Hindlimb muscle (tissue), 1 donor: ENCODE measurements at places on chromosomes 6 and 20. TPM values are rescaled to one million over a fixed set of nuclear protein-coding genes. Genes with fewer than 3 reads are reported as not detected.

- DNase-seq, result no peak
These were observed 233.1 kb downstream of the BCAS1 start for GRCh38 chr20:53837126-53837826.

- no peak for DNase-seq
These were observed 32.5 kb upstream of the PIM1 start for GRCh38 chr6:37137201-37138090.

DNA sequence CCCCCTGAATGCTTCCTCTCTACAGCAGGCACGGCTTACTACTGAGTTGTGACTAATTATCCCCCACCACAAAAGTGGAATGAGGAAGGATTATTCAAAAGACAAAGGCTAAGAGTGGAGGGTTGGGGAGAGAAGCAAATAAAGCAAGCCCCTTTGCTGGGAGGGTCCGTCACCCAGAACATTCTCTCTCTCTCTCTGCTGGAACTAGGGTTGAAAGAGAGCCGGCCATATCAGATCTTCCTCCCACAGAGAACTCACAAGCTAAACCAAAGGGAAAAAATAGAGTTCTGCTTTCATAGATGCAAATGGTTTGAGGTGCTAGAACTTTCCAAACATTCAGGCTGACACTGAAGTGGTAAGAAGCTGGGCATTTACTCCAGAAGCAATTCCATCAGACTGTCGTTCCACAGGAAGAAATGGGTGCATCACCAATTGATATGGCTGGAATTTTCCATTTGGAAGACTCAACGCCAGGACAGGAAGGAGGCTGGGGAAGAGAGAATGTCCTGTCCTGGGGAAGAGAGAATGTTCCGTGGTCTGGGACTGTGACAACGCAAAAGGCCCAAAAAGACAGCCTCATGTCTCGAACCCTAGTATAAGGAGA lies 7.9 kb downstream of the ZMYND8 start:
- DNase-seq, result no peak

SYNDIG1 gene
- 4.1 TPM for polyA plus RNA-seq

DNA sequence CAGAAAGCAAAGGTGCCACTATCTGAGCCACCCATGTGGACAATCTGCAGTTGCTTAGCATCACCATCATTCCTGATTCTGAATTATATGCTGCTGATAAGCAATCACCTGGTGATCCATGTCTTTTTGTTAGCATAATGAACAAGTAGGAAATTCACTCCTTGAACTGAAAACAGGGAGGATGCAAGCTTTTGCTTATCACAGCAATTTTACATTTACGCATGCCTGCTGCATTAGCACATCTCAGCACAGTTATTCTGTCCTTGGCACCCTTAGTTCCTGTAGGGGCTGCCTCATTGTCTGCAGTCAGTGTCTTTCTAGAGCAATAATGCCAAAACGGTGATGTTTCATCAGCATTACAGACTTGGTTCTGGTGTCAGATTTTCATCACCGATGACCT lies 162.6 kb downstream of the KIF16B start:
- no peak for DNase-seq

LIME1 gene
- polyA plus RNA-seq, result 6.2 TPM

GRM1 gene
- 0.10 TPM for polyA plus RNA-seq

NNAT gene
- polyA plus RNA-seq, result 824 TPM

GRCh38 chr6:14547284-14547998 lies 429.9 kb downstream of the CD83 start:
- no peak for DNase-seq

DNA sequence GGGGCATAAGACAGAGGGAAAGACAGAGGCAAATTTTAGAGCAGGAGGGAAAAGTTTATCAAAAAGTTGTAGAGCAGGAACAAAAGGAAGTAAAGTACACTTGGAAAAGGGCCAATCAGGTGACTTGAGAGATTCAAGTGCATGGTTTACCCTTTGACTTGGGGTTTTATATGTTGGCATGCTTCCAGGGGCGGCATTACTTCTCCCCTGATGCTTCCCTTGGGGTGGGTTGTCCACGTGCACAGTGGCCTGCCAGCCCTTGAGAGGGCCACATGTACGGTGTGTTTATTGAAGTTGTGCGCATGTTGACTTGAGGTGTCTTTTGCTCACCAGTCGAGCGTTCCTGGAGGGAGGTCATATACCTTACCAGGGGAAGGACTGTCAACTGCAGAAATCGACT lies 259.5 kb upstream of the JARID2 start:
- no peak for DNase-seq

DNA sequence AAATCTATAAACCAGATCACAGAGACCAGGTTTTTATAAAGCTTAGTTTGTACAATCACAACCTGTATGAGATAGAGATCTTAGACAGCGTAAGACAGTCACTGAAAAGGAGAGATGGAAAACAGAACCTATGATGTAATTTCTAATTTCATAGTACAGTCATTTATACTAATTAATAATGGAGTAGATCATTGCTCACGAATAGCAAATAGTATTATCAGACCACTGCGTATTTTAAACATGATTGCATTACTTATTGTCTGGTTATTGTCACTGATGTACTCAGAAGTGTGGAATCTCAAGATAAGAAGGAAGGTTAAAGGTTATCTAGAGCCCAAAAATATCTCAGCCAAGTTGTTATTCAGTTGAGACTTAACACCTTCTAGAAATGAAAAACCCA lies 115.6 kb downstream of the KHDC1L start:
- DNase-seq, result no peak

DNA sequence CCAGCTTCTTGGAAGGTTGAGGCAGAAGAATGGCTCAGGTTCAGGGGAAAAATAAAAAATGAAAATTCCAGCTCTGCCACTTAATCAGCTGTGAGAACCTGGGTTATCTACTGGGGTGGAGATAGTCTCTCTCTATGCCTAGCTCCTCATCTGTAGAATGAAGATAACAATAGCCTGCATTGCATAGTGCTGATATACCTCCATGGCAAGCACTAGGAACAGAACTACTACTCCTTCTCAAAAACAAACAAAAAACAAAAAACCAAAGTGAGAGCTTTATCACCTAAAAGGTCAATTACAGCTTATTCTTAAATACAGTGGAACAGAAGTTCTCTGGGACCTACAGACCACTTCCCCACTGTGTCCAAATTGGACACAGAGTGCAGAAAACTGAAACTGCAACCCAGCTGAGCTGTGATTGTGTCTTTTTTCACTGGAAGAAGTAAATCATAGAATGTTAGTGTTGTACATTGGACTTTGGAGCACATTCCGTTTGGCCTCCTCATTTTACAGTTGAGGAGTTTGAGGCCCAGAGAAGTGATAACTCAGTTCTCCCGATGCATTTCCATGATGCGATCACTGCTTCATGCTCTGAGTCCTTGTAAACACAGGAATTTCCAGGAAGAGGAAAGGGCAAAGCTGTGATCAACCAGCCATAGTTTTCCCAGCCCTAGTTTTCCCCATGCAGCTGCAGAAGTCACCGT lies 23.3 kb downstream of the MTFR2 start:
- no peak for DNase-seq

MYMX gene
- polyA plus RNA-seq, result 20.5 TPM

DNA sequence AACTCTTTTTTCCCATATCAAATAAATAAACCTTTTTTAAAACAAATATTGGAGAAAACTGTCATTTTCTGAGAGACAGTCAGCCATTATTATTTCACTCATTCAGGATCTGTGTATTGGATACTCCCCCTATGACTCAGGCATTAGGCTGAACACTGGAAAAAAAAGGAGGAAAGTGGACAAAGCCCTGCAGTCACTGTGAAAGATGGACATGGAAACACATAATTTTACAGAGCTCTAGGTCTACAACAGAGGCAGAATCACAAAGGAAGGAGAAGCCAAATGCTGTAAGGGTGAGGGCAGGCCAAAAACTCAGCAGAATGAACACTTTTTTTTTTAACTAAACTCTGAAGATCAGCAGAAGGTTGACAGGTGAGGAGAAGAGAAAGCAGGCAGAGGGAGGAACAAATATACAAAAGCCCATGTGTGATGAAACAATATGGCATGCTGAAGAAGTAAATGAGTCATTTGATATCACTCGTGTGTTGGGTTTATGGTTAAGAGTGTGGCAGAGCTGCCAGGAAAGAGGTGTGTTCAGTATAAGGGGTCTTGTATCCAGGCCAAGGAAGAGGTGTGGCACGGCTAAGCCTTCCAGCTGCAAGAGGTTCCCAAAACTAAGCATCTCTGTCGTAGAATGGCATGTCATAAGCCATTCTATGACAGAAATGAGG lies 39.1 kb downstream of the EPB41L2 start:
- DNase-seq, result no peak

TTK gene
- 5.7 TPM for polyA plus RNA-seq

GRCh38 chr6:44135875-44136274 lies 8.5 kb downstream of the TMEM63B start:
- DNase-seq, result no peak

- no peak for DNase-seq
These were observed 47.4 kb downstream of the MYB start for GRCh38 chr6:135228486-135228885.

GRCh38 chr20:31669876-31670275 lies 32.2 kb downstream of the COX4I2 start:
- DNase-seq, result no peak

UCKL1 gene
- polyA plus RNA-seq, result 54.9 TPM

DNA sequence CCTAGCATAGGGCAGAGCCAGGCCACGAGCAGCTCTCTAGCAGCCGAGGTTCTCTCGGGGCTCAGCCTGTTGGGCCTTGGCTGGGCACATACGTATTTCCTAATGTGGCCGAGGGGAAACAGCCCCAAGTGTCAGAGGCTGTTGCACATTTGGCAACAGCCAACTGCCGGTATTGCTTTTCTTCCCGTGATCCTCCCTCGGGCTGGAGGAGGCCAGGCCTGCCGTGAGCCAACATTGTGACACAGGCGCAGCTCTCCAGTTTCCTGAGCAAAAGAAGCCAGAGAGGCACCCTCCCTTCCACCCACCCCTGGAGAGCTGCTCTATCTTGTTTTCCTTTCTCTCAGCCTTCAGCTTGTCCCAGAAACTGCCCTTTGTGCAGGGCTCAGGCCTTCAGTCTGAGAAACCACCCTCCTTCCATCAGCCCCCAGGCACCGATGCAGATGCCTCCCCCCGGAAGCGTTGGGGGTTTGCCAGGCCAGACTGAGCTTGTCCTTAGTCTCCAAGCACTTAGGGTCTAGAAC lies 5.1 kb upstream of the BPI start:
- DNase-seq, result peak; percentile 71

DEF6 gene
- 4.5 TPM for polyA plus RNA-seq

MAS1 gene
- polyA plus RNA-seq, result 0.25 TPM

GRCh38 chr6:125207956-125208355 lies 54.4 kb downstream of the TPD52L1 start:
- DNase-seq, result no peak

GGTLC1 gene
- not detected for polyA plus RNA-seq

RXRB gene
- polyA plus RNA-seq, result 42.0 TPM

GPR6 gene
- not detected for polyA plus RNA-seq

DNA sequence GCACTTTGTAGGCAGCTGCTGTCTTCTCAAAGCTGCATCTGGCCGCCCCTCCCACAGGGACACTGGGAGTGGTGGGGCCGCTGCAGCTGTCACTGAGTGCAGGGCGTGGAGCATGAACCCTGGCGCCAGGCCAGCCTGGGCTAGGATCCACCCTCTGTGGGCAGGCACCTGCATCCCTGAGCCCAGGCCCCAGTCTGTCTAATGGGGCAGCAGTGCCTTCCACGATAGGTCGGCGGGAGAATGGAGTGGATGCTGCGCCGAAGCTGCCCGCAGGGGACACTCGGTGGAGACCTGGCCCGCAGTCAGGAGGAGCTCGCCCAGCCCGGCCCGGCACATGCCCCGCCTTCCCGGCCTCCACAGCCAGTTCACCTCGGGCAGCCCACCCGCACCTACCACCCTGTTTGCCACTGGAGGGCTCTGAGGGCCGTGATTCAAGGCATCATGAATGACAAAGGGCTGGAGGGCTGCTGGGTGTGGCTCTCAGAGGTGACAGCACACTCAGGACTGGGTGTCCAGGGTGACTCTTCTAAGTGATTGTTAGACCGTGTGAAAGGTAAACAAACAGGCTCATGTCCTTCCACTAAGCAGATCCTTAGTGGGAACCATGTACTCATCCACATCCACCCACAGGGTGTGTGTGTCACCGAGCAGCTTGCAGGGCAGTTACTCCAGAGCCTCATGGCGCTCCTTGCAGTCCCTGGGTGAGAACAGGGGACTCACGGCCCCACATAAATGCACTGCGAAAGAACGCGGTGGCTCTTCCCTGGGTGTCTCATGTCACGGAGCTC lies 133.9 kb downstream of the AGPAT4 start:
- peak; percentile 29 for DNase-seq

DNA sequence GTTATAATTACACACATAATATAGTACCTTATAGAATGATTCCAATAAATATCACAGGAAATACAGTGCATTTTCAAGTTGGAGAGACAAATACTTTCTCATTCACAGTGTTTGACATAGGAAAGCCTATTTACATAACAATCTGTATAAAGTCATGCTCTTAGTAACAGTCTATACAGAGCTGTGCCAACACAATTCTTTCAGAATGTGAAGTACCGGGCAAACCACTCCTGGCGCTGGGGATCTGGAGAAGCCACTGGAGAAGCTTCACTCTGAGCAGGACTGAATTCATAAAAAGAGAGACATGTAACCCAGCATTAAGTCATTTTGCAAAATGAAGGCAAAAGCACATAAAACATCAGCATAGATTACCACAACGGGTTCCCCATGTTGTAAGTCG lies 24.9 kb upstream of the MCM9 start:
- DNase-seq, result no peak

DNA sequence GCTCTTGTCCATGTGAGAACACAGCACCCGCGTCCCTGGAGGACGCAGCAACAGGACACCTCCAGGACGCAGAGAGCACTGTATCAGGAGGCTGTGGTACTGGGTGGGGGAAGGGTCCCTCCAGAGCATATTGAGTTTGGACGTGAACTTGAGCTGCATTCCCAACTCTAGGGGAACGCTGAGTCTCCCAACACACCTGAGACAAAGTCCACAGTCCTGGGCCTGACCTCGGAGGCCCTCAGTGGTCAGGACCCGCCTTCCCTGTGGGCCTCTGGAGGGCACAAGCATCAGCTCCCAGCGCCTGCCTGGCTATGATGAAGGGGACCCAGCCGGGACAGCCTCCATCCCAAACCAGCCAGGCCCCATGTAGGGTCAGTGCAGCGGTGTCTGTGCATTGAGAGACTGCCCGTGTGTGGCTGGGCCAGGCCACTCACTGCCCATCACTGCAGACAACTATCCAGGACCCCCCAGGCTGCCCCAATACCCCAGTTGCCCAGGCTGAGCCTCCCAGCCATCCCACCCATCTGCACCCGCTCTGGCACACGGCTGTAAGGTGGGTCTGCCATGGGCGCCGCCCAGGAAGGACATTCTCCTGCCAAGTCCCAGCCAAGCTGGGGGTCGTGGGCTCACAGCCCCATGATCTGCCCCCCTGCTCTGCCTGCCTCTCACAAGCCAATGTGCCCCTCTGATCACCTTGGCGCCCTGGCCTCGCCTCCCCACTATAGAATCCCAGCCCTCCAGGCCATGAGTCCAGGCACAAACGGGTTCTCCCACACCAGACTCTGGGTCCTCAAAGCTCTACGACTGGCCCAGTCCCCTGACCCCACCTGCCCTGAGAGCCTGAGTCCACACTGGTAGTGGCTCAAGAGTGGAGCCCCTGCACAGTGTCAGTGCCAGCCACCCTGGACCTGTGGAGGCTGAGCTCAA lies 115.7 kb downstream of the TAF4 start:
- DNase-seq, result no peak

RBPJL gene
- polyA plus RNA-seq, result not detected
